ENCODE measurements at places on chromosomes 7 and 10. TPM values are rescaled to one million over a fixed set of nuclear protein-coding genes. Genes with fewer than 3 reads are reported as not detected.

Gene ANKRD30A
- total RNA-seq, result 0.97 TPM

Gene AFAP1L2
- total RNA-seq, result 7.3 TPM

Gene MAP3K8
- 31.1 TPM for total RNA-seq

Gene TMEM139
- not detected for total RNA-seq

Gene VWDE
- not detected for total RNA-seq

Gene UTF1
- total RNA-seq, result not detected

Gene ANKRD1
- total RNA-seq, result 13.5 TPM

All from fibroblast of villous mesenchyme (primary cell).